ENCODE measurements at places on chromosomes 4 and X.

DNA sequence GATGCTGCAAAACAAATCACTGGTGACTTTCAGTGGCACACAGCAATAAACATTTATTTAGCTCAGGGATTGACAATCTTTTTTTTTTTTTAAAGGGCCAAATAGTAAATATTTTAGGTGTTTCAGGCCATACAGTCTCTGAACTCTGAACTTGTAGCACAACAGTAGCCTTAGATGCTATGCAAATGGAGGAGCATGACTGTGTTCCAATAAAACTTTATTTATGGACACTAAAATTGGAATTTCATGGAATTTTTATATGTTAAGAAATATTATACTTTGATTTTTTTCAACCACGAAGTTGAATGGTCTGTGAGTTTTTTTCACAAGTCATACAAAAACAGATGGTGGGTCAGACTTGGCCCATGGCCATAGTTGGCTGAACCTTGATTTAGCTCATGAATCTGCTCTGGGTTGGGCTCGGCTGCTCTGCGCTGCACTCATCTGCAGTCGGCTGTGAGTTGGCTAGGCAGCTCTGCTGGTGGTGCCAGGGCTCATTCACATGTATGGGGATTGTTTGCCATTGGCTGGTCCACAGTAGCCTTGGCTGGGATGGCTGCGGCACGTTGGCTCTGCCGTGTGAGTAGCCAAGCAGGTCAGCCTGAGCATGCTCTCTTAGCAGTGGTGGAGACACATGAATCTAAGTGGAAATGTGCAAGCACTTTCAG, 231.7 kb upstream of the PGRMC2 start:
- no peak for DNase-seq

DNA sequence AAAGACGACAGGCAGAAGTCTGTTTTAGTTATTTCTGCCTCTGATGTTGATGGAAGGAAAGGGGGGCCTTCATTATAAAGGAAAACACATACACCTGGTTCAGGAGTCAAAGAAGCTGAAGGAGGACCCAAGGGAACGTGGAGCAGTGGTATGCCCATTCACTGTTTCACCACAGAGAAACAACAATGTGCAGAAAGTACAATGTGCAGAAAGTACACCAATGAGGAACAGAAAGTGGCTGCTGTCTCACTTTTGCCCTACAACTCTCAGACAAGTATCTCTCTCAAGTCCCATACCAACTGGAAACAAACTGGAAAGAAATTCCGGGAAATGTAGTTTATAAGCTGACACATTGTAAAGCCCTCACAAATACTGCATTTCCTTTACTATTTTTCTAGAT, 564.5 kb downstream of the TRAM1L1 start:
- DNase-seq = no peak

DNA sequence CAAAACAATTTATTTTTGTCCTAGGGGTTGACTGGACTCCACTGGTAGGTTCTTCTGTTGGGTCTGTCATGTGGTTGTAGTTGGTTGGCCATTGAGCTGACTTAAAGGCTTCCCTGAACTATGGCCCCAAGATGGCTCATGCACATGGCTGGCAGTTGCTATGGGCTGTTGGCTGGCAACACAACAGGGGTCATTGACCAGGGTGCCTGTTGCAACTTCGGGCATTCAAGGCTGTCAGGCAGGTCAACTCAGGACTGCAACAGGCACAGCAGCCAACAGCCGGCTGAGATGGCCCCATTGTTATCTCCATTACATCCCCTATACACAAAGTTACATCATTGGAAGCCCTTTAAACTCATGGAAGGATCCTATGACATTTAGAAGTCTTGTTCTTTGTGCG, 109.7 kb upstream of the CPEB2 start:
- DNase-seq = no peak

DNA sequence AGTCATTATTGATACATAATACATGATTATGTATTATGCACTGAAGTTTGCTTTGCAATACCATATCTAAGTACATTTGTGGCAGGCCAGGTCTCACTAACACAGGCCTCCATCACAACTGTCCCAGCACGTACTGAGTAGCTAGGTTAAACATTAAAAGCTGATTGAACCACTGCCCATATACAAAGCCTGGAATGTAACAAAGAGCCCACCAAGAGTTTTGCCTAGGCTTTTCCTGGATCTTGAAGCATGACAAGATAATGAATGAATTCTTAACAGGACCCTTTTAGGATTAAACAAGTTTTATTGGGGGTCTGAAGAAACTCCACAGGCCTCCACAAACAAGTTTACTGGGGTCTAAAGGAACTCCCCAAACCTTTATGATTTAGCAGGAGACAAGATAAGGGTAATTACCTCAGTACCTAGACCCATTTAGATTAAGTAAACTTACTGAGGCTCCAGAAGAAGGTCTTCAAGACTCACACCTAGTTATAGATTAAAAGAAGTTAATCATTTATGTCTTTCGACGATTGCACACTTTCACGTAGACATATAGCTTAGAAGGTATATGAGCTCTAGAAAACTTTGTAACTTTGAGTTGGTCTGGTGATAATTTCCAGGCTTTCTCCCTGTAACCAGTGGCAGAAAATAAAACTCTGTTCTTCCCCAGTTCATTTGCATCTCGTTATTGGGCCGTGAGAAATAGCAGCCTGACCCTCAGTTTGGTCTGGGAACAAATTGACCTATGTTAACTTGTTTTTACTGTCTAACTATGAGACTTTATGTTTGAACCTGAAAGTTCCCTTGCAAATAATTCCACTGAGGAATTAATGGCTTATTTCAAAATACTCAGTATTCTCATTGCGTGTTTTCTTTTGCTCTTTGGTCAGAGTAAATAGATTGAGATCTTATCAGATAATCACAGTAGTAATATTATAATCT, 84.8 kb downstream of the PHEX start:
- no peak for DNase-seq

DNA sequence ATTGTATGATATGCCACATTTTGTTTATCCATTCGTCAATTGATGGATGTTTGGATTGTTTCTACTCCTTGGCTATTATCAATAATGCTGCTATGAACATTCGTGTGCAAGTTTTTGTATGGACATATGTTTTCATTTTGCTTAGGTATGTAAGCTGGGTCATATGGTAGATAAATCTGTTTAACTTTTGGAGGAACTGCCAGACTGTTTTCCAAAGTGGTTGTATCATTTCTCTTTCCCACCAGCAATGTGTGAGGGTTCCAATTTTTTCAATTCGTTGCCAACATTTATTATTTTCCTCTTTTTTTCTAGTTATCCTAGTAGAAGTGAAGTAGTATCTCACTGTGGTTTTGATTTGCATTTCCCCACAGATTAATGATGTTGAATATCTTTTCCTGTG, 71.8 kb downstream of the DIAPH2 start:
- no peak for DNase-seq

- no peak for DNase-seq
Observed at GRCh38 chr4:84956014-84956413, 10.5 kb downstream of the WDFY3 start.

DNA sequence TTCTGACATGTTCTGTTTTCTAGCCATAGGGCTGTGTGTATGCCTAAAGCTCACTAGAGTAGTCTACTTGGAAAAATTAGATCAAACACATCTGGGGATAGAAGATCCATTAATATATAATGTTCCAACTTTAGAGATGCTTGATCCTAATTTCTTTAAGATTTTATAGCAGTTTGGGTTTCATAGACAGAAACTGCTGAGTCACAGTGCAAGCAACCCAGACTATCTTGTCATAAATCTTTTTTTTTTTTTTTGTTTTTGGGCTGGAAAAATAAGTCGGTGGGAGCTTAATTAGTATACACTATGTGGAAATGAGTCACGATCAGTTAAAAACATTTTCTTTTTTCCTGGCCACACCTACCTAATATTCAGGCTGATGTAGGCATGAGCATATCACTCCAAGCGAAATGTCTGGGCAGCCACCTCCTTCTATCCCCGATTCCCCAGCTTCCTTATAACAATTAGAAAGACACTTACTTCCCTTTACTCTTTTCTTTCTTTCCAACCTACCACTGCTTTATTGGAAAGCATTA, 58.2 kb upstream of the CASK start:
- no peak for DNase-seq

GRCh38 chrX:9737363-9737762, 28.3 kb downstream of the GPR143 start:
- DNase-seq = no peak

DNA sequence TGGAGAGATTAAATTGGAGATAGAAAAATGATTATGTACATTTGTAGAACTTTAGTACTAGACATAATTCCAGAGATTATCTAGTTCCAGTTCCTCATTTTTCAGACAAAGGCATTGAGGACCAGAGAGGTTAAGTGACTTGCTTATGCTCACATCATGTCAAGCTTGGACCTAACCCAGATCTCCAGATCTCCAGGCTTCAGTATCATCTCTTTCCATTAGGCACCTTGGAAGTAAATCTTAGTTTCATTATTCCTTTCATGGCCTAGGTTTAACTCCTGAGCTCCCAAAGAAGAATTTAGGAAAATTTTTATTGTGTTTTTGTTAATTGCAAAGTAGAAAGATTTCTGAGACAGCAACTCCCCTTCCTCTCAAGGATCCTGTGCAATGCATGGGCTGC, 148.8 kb downstream of the GATB start:
- DNase-seq = no peak

- DNase-seq = no peak
Observed at GRCh38 chr4:81427344-81427821, 44.3 kb downstream of the RASGEF1B start.

GRCh38 chrX:111244235-111244750, 26.0 kb downstream of the CAPN6 start:
- DNase-seq = no peak

DNA sequence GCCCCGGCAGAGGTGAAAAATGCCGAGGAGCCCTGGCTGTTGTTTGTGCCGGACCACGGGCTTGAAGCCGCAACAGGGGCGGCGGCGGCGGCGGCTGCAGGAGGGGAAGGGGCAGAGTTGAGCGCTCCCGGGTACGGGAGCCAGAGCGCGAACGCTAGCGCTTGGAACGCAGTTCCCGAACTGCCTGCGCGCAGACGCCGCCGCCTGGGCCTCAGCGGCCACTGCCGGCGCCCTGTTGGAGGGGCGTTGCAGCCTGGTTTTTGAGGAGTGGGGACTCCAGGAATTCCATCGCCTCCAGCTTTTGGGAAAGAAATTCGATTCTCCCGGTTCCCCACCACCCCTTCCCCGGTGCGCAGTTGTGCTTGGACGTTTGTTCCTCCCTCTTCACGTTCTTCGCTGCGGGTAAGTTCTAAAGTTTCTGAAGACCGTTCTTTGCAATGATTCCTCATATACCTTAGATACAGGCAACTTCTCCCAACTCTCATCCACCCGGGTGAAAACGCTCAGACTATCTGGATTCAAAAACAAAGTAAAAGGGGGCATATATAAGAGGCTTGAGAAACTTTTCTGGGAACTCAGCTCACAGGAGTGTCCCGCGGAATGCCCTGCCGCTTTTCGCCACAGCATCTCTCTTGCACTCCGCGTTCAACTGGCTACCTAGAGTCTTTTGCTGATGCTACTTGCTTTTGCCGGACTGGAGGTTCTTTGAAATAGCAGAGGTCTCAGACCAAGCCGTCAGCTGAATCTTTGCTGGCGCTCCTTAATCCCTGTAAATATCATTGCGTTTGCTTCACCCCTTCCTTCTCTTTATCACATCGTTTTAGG, 1.0 kb downstream of the FAT4 start:
- DNase-seq = no peak

DNA sequence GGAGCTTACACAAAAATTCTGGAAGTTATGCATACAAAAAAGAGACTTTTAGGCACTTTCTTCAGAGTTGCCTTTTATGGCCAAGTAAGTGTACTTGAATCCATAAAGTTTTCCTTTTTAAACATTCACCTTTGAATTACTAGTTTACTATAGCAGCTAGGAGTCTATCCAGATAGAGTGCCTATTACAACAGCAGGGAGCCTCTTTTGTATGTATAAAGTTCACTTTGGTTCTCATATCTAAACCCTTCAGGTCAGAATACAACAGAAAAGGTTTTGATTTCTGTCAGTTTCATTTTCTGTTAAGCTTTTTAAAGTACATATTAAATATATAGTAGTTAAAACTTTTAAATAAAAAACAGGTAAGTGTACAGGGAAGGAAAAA, 51.4 kb upstream of the IL13RA1 start:
- DNase-seq = no peak

GRCh38 chr4:110087070-110087708, 111.2 kb downstream of the ELOVL6 start:
- no peak for DNase-seq

- DNase-seq = no peak
Observed at GRCh38 chrX:132270699-132271098, 51.5 kb upstream of the RAP2C start.

GRCh38 chr4:82820689-82821088, 22.1 kb upstream of the SCD5 start:
- no peak for DNase-seq

DNA sequence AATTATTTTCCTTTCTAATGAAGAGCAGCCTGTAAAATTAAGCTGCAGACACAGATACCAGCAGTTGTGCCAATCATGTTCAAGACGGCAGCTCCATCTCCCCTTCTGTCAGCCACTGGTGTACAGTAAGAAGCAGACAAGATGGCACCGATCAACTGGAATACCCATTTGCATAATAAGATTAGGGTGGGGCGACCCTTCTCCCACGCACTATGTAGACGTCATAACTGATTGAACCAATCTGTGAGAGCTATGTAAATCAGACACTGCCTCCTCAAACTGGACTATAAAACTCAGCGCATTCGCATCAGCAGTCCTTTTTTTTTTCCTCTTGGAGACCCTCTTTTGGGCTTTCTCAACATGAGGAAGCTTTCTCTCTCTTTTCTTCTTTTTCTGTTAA, 40.4 kb upstream of the INTS6L start:
- DNase-seq = no peak

DNA sequence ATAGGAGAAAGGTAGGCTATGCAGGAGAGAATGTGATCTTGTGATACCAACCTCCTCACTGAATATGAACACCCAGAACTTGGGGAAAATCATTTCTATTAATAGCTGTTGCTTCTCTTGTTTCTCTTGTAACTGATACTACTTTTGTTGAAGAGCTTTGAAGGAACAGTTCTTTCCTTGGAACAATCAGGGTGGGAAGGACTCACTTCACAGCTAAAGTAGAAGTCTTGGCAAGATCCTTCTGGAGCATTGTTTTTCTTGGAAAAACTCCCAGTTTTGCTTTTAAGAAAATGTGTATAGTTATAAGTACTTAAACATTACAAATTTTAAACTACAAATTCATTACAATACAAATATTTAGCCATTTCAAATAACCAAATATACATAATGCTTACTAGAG, 19.1 kb upstream of the XK start:
- no peak for DNase-seq

Data from H1 (cell line).